ENCODE measurements at places on chromosomes 5 and 9.
A peak's percentile ranks its signal among the peaks of the same experiment; 100 is the strongest.

DNA sequence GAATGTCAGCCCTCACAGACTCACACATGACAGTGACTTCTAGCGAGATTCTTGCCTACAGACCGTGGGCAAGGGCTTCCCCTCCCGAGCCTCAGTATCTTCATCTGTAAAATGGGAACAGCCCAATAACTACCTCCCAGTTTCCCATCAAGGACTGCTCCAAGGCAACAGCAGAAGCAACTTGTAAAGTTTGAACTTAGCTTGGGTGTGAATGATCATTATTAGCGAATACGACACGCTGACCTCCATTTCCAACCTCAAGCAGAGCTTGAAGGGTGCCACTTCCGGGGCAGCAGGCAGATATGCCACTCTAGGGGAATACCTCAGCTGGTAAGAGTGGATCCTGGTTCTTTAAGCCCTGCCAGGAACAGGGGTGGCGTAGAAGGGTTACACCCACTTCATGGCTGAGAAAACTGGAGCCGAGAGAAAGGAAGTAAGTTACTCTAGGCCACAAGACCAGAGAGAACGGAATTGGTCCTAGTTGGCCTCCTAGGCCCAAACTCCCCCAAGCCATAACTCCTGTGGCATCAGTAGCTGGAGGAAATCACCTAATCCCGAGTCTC, 2.0 kb downstream of the RNF44 start:
- peak; percentile 72 for DNase-seq

DNA sequence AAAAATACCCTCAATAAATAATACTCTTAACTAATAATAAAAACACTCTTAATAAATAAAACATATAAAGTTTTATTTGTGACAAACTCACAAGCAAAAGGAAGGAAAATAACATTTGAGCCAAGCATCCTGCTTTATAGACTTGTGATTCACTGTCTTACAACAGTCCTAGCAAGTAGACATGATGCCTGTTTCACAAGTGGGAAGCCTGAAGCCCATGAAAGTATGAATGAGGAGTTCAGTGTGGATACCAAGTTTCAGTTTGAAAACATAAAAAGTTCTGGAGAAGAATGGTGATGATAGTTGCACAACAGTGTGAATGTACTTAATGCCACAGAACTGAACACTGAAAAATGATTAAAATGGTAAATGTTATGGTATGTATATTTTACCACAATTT, 10.9 kb downstream of the HABP4 start:
- DNase-seq = no peak

DNA sequence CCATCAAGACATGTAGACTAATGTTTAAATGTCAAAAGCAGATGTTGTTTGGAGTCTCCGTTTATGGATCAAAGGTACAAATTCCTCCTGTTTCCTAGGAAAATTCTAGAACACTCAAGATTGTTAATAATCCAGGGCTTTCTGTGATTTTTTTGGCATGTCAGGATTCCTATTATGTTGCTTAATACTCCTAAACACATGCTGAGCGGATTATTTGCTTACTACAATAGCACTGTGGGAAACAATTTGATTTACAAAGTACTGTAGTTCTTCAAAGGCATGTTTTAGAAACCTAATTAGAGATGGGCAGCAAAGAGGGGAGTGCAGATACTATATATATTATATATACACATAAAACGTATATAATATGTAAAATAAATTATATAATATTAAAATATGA, 19.0 kb upstream of the SCAMP1 start:
- DNase-seq = no peak

- no peak for DNase-seq
Observed at GRCh38 chr5:152644029-152644728, 239.1 kb upstream of the NMUR2 start.

GRCh38 chr5:148934895-148935400, 108.5 kb downstream of the ADRB2 start:
- no peak for DNase-seq

DNA sequence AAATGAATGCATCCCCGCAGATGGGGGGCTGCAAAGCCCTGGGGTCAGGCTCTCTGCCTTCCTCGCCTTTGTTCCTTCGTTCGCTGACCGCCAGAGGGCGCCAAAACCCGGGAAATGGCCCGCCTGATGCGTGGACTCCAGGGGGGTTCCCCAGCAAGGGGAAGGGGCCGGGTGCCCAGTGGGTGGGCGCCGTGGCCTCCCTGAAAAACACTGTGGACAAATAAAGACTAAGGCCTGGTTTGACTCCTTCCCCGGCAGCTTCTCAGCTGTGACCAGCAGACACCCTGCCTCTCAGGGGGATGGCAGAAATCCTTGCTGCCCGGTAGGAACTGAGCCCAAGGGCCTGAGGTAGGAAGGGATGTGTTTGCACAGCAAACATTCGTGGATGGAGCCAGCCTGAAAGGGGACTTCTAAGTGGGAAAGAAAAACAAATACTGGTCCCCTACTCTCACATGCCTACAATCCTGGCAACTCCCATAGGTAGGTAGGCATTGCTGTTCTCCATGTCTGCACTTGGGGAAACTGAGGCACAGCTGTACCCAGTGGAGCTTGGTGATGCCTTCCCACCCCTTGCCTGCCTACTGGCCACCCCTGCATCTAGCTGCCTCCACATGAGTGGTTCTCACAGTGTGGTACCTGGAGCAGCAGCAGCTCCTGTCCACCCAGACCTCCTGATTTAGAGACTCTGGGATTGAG, 57.7 kb downstream of the DUSP1 start:
- DNase-seq = peak; percentile 61

- DNase-seq = peak; percentile 62
Observed at GRCh38 chr9:123322273-123323195, 33.5 kb upstream of the CRB2 start.

GRCh38 chr5:79508354-79508753, 5.6 kb downstream of the HOMER1 start:
- no peak for DNase-seq

DNA sequence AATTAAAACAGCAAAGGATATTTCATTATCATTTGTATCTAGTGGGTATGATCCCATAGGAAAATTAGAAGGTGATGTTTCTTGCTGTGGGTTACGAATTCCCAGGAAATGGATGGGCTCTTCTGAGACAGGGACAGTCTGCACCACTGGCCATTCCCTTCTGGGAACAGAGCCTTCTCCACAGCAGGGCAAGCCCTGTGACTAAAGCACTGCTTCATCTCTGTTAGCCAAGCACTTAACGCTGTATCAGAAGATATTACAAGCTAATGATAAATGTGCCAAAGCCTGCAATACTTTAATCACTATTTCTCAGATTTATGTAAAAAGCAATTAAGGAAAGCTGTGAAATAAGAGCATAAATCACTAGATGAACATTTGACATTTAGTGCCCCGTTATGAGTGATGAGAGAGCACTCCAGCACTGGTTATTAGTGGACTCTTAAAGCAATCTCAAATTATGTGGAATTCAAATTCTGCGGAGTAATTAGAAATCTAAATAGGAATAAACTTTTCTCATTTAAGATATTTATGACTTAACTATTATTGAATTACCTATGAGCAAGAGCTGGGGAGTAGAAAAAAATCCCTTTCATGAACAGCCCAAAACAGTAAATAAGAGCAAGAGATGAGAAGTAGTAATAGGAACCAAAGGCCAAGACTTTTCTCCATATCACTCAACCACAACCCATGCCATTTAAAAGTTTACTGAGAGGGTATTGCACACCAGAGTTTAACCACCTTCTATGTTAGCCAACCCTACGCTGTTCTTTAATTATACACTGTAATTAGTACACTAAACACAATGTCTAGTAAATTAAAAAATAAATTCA, 49.2 kb downstream of the FAM240B start:
- no peak for DNase-seq

- DNase-seq = no peak
Observed at GRCh38 chr9:126373241-126373640, 46.6 kb downstream of the MVB12B start.

DNA sequence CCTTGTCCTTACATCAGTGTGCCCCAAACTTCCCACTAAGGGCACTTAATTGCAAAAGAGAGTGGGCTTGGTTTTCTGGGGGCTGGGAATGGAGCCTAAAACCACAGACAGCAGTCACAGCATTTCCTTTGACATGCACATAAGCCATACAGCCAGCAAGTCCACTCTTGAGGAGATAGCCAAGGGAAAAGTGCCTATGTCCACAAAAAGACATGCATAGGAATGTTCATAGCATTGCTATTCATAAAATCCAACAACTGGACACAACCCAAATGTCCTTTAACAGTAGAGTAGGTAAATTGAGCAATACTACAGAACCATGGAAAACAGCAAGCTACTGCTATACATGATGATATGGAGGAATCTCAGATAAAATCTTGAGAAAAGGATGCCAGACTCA, 11.7 kb upstream of the FAT2 start:
- no peak for DNase-seq

GRCh38 chr5:157371655-157372471, 88.2 kb upstream of the NIPAL4 start:
- no peak for DNase-seq

- no peak for DNase-seq
Observed at GRCh38 chr9:107090218-107090617, 192.9 kb upstream of the RAD23B start.

- DNase-seq = no peak
Observed at GRCh38 chr5:82234885-82235284, 43.3 kb downstream of the RPS23 start.

GRCh38 chr9:92746567-92747458, 17.8 kb downstream of the BICD2 start:
- no peak for DNase-seq

DNA sequence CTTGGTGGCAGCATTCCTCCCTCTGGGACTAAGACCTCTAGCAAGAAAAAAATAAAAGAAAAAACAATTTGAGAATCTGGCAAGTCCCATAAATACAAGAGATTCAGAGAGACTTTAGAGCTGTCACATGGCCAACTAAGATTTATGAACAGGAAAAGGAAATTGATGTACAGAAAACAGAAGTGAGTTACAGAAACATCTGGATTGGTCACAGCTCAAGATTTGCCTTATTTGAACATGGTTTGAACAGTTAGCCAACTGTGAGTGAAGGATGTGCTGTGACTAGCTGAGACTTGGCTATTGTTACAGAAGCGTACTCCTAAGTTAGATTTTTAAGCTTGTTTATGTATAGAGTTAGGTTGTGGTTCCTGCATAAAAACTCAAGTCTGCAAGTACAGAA, 340.2 kb downstream of the SLCO4C1 start:
- DNase-seq = no peak

GRCh38 chr9:121581786-121582600, 69.4 kb upstream of the DAB2IP start:
- no peak for DNase-seq

DNA sequence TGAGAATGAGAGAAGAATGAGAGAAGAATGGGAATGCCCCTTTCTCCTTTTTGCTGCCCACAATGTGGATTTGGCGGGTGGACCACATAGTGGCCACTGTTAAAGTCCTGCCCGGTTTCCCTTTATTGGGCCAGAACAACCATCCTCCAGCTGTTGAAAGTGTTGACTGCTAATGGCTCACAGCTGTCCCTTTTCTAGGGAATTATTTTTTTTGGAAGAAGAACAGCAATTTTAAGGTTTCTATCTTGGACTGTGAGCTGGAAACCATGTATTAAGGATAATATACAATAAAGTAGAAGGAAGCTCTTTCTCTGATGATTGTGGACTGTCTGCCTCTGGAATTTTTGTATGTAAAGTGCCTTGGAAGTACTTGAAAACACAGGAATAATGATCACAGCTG, 185.9 kb downstream of the DMRT2 start:
- DNase-seq = no peak

DNA sequence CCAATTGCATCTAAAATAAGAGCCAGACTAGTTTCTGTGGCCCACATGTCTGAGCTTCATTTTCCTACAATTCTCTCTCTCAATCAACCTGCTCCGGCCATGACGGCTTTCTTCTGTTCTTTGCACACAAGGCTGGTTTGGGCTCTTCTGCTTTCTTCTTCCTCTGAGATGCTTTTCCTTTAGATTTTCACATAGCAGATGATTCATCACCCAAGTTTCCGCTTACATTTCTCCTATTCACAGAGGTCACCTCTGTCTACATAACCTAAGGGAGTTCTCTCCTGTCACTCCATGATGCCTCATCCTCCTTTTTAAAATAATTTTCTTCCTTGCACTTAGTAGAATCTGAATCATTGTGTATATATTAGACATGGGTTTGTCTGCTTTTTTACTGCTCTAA, 334.6 kb upstream of the TUSC1 start:
- no peak for DNase-seq

- no peak for DNase-seq
Observed at GRCh38 chr9:5364294-5365024, 24.8 kb upstream of the RLN1 start.

DNA sequence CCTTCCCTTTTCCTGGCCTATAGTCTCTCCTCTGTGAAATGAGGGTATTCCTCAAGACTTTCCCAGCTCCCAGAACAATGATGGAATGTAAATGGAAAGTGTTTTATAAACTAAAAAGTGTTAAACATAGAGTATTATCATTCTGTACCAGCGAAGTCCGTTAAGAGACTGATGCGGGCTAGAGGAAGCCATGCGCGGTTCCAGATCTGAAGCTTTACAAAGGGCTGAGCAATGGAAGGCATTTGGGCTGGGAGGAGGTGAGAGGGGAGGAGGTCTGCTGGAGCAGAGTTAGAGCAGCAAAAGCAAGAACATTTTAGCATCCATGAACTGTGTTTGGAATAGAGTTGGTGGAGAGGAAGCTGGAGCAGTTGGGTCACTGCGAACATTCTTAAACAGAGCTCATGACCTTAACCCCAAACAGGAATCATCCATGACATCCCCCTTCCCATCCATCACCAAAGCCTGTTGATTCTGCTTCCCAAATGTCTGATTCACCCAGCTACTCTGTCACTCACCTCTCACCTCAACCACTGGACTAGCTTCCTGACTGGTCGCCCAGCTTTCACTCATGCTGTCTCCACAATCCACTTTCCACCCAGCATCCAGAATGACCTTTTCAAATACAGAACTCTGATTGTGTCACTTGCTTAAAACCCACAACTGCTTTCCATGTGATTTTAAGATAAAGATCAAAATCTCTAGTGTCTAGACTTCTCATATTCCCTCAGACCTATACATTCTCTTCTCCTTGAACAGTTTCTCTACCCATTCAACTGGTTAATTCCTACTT, 37.1 kb downstream of the CDK5RAP2 start:
- no peak for DNase-seq

GRCh38 chr5:54217826-54218503, 92.4 kb downstream of the ARL15 start:
- peak; percentile 20 for DNase-seq

GRCh38 chr5:139438707-139439012, 665 bp downstream of the DNAJC18 start:
- no peak for DNase-seq
